ENCODE measurements at places on chromosomes 16 and 17. TPM values are rescaled to one million over a fixed set of nuclear protein-coding genes. Genes with fewer than 3 reads are reported as not detected.

DNA sequence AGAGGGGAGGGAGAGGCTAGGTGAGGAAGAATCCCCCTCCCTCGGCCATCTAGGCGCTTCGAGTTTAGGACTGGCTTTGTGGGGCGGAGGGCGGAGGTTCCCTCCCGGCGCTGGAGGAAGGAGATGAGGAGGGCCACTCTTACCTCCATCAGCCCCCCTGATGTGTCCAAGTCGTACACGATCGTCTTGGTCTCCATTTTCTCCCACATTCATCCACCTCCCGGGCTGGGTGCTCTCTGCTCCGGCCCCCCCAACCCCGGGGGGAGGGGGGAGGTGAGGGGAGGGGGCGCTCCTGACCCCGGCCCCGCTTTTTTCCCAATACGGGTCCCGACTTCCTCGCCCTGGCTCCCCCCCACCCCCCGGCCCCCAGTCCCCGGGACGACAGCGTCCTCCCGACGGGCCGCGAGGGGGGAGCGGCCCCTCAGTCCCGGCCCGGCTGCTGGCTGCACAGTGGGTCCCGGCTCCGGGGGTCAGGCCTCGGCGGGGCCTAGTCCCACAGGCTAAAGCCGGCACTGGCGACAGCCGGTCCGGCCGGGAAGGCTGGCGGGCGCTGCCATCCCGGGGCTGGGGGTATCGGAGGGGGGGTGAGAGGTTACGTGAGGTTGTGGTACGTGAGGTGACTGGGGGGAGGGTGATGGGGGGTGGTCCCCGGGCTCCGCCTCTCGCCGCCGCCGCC is 428 bp downstream of the PHF12 start:
- no peak for DNase-seq

GRCh38 chr16:67964477-67965131 is 3.8 kb downstream of the SLC12A4 start:
- no peak for DNase-seq

DNA sequence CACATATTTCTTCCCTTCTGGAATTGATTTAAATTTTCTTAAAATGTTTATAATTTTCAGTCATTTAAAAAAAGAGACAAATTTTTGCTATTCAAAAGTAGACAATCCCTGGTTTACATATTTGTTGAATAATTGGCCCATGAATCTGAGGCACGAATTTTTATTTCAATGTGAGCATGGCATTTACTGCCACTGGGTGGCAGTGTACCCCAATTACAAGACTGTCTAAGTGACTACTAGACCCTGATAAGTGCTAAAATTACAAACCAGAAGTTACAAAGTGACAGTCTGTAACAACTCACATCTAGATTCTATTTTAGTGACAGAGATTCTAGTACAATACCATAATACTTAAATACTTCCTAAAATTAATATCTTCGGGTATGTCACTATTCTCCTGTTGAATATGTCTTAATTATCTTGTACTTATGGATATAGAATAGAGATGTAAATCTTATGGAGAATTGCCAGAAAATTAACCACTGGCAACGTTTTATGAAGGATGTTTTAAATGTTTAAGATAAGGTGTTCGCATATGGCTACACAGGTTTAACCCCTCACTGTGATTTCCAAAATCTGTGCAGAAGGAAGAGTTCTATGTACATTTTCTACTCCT is 235.8 kb downstream of the MAP2K4 start:
- peak; percentile 53 for DNase-seq

Gene HBA1
- 689 TPM for polyA plus RNA-seq

DNA sequence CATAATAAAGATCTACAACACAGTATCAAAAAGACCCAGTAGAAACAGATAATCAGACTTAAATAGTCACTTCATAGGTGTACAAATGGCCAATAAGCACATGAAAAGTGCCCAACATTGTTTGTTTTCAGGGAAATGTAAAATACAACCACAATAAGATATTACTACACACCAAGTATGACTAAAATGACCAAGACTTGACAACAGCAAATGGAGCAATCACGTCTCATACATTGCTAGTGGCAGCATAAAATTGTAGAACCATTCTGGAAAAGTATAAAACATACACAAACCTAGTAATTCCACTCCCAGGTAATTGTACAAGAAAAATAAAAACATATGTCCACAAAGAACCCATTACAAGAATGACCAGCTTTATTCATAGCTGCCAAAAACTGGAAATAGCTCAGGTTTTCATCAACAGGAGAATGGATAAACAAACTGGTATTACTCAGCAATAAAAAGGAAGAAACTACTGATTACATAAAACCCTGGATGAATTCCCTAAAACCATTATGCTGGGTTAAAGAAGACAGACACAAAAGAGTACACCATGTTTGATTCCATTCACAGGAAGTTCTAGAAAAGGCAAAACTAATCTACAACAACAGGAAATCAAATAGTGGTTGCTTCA is 85.6 kb downstream of the TTC19 start:
- no peak for DNase-seq

- DNase-seq, result no peak
Observed at GRCh38 chr17:83144421-83145357, 65.3 kb downstream of the METRNL start.

Measured in right renal pelvis (tissue), 4 donors.